Activated CD4-positive, alpha-beta T cell treated with anti-CD3 and anti-CD28 coated beads, Interleukin-10, Interleukin-2, amounts not matched to agents 100 ng/mL and 50 ng/mL, durations not matched to agents 16 hours and 8 hours (primary cell): ENCODE measurements at places on chromosomes 3 and 15.

- DNase-seq, result no peak
Observed at GRCh38 chr15:87653646-87654045, 602.9 kb downstream of the NTRK3 start.

DNA sequence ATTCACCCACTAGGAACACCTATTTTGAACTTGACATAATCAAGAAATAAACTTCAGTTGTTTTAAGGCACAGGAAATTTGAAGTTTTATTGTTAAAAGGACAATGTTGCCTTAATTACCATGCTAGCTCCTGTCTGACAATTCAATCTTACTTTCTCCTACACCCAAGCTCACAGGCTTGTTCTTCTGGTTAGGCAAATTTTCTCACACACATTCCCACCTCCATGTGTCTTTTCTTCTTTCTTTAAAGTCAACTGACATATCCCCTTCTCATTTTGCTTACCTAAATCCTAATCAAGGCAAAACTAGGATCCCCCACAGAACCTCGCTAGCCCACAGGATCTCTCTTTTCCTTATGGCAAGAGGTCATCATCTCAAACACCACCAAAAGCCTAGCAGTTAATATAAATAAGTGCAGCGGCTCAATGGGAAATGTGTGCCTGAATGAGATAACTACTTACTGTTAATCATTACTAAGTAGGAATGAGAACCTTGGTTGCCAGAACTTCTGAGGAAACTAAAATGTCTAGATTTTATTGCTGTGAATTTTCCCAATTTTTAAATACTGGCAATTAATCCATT, 189.3 kb downstream of the PLCH1 start:
- DNase-seq, result no peak

DNA sequence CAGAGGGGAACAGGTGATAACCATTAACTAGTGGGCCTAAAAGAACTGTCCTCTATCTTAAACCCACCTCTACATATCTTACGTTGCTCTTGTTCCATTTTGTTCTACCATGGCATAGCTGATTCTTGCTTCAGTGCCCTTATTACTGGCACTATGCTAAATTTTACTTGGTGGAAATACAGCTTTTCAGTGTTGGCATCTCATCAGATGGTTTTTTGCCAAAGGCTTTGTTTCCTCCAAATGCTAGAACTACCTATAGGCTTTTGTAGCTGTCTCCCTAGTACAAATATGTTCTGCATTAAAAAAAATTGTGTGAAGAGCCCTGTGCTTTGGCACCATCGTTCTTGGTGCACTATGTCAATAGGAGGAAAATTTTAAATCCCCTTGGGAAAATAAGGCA, 145.0 kb upstream of the ZBTB20 start:
- no peak for DNase-seq

- DNase-seq, result no peak
Observed at GRCh38 chr15:65008983-65009382, 19.3 kb upstream of the SPG21 start.

- DNase-seq, result no peak
Observed at GRCh38 chr15:94259863-94260262, 28.5 kb downstream of the MCTP2 start.

GRCh38 chr3:66532613-66533012, 31.8 kb upstream of the LRIG1 start:
- no peak for DNase-seq

GRCh38 chr15:58413253-58413652, 18.5 kb upstream of the LIPC start:
- no peak for DNase-seq

DNA sequence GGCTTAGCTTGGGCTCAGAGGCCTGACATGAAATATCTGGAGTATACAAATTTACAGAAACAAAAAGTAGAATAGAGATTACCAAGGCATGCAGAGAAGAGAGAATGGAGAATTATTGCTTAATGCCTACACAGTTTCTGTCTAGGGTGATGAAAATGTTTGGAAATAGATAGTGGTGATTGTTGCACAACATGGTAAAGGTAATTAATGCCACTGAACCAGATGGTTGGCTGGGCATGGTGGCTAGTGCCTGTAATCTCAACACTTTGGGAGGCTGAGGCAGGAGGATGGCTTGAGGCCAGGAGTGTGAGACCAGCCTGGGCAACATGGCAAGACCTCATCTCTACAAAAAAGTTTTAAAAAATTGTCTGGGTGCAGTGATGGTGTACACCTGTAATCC, 46.6 kb upstream of the OSBPL11 start:
- no peak for DNase-seq
